ENCODE measurements at places on chromosomes 2 and 18.
A peak's percentile ranks its signal among the peaks of the same experiment; 100 is the strongest.

GRCh38 chr2:107809835-107810234, 16.9 kb upstream of the RGPD4 start:
- no peak for DNase-seq

DNA sequence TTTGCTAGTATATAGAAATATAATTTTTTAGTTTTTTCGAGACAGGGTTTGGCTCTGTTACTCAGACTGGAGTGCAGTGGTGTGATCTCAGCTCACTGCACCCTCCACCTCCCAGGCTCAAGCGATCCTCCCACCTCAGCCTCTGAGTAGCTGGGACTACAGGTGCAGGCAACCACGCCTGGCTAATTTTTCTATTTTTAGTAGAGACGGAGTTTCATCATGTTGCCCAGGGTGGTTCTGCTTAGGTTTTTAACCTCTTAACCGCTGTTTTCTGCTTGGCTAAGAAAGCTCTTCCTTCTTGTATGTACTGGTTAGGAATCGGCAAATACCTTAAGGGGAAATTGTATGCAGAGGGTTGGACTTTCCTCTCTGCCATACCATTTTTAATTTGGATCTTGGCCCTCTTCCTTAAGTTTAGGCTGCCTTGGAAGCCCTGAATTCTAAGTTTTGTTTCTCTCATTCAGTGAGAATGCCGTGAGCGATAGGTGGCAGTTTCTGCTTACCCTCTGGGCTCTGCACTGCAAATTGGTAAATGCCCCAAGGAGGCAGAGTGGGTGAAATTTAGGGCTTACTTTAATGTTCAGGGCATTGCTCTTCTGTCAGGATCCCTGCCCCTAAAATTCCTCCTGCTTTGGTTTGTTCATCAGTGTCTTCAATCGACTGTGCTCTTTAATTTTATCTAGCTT, 32.3 kb downstream of the EML6 start:
- DNase-seq = peak; percentile 27

GRCh38 chr2:203858176-203858575, 9.4 kb upstream of the CTLA4 start:
- peak; percentile 45 for DNase-seq

DNA sequence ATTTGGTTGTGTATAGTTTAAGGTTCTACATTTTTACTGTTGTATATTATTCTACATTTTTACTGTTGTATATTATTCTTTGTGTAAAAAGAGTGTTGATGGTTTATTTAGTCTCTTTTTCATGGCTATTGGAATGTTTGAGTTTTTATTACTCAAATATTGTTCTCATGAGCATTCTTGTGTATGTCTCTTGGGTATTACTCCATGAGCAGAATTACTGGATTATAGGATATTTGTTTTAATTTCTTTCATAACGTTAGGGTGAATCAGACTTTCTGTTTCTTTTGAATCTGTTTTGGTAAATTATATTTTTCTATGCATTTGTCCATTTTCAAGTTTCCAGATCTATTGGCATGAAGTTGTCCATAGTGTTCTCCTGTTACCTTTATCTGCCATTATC, 111.6 kb downstream of the DYNAP start:
- no peak for DNase-seq

- no peak for DNase-seq
Measured at GRCh38 chr2:220476877-220477276, 849.4 kb downstream of the SLC4A3 start.

GRCh38 chr2:169808221-169808620, 9.6 kb downstream of the SSB start:
- DNase-seq = no peak

GRCh38 chr2:216911886-216912285, 52.0 kb upstream of the TNP1 start:
- DNase-seq = no peak

- no peak for DNase-seq
Measured at GRCh38 chr2:216650626-216651257, 17.5 kb downstream of the IGFBP2 start.

GRCh38 chr2:192007581-192008228, 160.8 kb upstream of the CAVIN2 start:
- no peak for DNase-seq

- no peak for DNase-seq
Measured at GRCh38 chr2:71544919-71545571, 91.7 kb downstream of the DYSF start.

DNA sequence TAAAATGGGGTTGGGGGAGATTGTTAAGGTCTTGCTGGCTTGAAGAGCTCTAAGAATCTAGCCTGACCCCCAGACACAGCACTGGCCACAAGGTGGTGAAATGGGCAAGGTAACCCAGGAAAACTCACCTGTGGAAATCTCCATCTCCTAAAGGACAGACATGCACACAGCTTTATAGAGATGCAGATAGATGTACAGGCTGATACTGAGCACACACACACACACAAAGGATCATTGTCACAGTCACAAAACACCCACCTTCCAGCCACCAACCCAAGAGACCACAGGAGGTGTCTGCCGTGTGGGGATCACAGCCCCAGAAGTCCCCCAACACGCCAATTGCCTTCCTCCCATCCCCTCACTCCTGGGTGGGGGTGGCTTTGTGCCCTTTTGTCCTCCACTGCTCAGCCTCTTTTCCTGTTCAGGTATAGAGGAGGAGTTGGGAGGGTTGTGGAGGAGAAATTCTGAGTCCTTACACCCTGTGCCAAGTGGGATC, 3.2 kb upstream of the CYP26B1 start:
- no peak for DNase-seq

DNA sequence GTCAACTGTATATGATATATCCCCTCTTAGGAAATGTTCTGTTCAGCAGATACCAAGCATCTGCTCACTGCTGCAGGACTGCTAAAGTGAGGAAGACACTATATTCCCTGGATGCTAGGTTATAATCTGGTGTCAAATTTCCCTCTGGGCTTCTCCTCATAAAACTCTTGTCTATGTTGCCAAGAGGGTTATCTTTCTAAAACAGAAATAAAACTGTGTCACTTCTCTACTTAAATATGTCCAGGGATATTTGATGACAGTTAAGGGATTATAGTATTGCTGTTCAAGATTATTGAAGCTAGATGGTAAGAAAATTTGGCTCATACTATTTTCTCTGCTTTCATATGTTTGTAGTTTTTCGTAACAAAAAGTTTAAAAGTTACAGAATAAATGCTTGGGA, 30.5 kb upstream of the SNRNP27 start:
- DNase-seq = no peak

GRCh38 chr2:66579186-66580126, 144.5 kb downstream of the MEIS1 start:
- DNase-seq = no peak

DNA sequence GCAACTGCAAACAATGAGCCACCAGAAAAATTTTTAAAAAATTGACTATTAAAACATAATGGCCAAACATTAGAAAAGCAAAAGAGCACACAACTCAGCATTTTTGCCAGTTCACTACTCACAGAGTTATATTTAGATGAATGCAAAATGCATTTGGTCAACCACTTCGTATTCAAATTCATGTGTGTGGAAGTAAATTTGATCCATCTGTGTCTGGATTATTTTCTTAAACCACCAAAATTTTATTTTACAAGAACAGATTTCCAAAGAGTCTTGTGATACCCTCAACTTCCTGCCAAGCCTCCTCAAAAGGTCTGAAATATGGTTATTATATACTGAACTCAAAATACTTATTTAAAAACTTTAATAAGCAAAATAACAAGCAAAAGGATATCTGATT, 57.4 kb downstream of the PPP1R1C start:
- DNase-seq = no peak

DNA sequence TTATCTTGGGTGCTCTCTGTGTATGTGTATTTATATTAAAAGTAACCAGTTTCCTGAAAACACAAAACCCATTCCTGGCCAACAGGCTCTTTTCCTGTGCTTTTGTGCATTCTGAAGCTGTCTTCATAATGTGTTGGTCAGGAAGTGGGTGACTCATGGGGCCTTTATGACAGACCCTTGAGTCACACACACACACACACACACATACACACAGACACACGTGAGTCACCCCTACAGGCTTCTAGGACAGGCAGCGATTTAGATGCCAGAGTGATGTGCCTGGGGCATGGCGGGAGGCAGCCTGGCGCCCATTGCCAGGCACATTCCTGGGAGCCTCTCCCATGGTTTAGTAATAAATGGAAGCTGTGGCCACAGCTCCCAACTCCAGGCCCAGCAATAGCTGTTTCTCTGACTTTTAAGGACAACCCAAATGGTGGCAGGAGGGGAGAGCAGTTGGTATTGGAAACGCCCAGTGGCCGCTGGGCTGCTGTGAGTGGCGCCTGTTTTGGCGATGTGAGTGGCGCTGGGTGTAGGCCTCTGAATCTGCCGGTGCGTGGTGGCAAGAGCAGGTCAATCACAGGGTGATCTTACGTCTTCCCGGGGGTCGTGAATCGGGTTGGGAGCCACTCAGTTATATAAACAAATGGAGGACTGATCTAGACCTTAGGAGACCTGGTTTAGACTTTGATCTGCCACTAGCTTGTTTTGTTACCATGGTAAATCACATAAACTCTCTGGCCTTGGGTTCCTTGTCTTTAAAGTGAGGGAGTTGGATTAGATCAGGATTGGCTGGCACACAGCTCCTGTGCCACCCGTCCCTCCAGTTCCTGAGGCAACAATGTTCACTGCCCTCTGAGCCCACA, 150.7 kb upstream of the DLX2 start:
- DNase-seq = peak; percentile 26

DNA sequence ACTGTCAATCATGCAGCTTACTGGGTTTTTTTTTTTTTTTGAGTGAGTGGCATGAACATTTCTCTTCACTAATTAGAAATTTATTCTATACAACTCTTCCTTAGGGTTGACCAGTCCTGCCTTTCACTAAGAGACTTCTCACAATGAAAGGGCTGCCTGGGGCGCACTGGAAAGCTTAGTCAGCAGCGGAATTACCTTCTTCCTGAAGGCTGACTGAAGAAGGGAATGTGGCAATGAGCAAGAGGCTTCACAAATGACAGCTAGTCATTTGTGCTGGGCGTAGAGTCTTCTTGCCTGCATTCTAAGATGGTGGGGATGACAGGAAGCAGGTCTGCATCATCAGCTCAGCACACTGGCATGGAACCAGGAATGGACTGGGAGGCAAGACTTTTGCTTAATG, 15.6 kb upstream of the SCN3A start:
- no peak for DNase-seq

- DNase-seq = no peak
Measured at GRCh38 chr18:2916184-2916583, 69.4 kb downstream of the EMILIN2 start.

DNA sequence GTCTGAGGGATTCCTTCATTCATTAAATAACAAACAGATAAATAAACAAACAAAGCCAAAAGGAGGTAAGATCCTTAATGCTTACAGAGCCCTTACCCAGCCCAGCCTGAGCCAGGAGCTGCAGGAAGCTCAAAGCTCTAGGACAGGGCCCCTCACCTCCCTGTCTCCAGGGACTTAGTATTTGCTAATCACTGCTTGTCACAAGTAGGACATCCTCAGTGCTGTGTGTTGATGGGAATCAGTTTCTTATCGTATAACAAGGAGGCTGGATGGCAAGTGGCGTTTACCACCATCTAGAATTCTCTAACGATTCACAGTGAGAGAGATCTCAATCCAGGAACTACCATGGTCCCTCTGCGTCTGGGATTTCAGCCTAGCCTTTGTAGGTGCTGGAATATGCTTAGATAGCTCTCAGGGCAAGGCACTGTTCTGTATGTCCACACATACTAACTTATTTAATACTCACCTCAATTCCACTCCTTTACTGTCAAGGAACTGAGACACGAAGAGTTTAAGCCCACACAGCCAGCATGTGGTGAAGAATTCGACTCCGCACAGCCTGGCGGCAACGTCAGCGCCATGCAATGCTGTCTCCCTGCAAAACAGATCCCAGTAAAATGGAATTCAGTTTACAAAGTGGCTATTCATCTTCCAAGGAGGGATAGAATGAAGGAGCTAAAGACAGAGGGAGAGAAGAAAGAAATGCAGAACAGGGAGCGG, 164.8 kb downstream of the MYCN start:
- no peak for DNase-seq

- no peak for DNase-seq
Measured at GRCh38 chr2:239310401-239311061, 90.3 kb downstream of the HDAC4 start.

GRCh38 chr2:176136374-176137251, 7.1 kb downstream of the HOXD8 start:
- DNase-seq = no peak

DNA sequence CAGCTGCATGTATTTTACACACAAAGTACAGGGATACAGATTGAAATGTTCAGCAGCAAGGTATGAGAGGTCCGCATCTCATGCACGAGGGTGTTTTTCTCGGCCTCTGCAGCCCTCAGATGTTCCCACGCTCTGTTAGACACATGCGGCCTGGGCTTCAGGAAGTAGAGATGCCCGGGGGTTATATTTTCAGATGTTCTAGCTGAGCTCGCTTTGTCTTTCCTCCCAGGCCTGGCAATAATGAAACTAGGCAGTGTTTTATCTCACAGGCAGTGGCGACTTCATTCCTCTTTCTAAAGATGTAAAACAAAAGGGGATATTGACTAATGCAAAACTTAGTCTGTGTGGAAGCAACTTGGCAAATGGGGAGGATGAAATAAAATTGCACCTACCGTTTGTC, 190.7 kb downstream of the GBX2 start:
- DNase-seq = no peak

DNA sequence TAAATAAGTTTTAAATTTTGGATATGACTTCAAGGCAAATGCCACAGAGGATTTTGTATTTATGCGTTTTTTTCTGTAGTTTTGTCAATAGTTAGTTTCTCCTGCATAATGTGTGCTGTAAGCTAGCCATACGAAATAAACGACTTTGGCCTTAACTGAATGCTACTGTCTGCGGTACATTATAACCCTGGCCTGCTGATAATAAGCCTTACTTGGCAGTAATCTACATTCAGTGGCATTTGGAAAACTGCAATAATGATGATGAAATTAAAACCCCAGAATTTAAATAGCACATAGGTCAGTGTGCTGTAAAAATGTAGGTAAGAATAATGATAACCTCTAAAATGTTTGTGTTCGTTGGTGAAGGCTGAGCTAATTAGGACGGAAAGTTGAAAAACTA, 88.8 kb downstream of the LRP1B start:
- no peak for DNase-seq

DNA sequence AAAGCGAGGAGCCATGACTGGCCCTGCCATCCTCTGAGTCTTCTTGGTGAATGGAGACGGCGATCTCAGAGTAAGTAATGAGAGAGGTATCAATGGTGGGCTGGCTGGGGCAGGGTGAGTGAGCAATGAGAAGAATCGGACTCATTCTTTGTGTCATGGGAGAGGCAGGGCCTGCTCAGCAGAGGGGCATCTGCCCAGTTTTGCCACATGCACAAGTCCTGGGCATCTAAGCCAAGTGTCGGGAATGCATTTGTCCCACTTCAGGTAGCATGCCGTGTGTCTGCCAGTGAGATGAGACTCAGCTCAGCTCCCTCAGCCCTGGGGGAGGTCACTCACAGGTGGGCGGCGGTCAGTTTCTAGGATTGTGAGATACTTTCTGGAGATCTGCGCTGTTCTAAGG, 791.0 kb upstream of the RAB6C start:
- no peak for DNase-seq

DNA sequence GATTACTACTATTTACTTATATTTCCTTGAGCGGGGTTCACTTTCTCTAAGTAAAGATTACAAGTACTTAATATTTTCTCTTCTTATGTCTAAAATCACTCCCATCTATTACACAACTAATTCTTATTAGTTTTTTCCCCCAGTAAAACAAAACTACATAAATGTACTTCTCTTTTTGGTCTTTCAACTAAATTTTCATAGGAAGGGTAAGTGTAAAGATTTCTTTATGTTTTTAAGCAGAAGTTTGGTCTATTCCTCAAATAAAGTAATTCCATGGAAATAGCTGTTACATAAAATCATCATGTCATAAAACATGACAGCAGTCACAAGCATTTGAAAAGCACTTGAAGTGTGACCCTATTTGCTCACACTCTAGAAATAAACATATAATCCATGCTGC, 249.0 kb downstream of the ZEB2 start:
- DNase-seq = no peak
